Naive thymus-derived CD8-positive, alpha-beta T cell (primary cell): ENCODE measurements at places on chromosomes 4 and X. TPM values are rescaled to one million over a fixed set of nuclear protein-coding genes. Genes with fewer than 3 reads are reported as not detected.

DNA sequence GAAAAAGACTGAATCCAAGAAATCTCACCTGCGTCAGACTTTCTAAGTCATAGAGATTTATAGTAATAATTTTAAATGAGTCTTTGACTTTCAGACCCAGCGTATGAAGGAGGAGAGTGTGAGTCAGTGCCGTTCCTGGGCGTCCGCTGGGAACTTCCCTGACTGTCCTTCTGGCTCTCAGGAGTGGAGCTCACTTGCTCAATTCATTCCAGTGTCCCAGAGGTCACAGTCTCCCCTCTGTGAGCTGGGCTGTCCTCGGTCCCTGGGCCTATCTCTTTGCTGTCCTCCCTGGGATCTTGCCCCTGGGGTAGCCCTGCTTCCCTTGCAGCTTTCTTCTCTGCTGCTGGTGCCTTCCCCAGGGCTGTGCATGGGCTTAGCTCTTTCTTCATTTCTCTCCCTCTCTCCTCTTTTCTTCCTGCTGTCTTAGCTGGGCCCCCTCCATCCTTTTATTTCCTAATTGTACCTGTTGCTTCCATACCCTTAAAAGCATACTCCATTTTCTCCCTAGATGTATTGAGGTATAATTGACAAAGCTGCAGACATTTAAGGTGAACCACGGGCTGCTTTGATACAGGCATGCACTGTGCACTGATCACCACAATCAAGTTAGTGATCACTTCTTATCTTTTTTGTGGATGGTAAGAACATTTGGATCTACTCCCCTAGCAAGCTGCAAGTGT, 11.6 kb downstream of the SORBS2 start:
- peaks cover 2% of the 10 kb centered on the region for H3K27me3 ChIP-seq
- H3K4me3 ChIP-seq: no peak overlapping the region
- H3K36me3 ChIP-seq: no peaks in the 10 kb centered on the region
- H3K4me1 ChIP-seq: no peaks in the 10 kb centered on the region

- H3K4me1 ChIP-seq: no peaks in the 10 kb centered on the region
- H3K27ac ChIP-seq: no peak overlapping the region
- no peaks in the 10 kb centered on the region for H3K36me3 ChIP-seq
- DNase-seq: no peak
- H3K27me3 ChIP-seq: no peaks in the 10 kb centered on the region
Measured at GRCh38 chrX:117120700-117121099, 657.9 kb upstream of the CT83 start.

- no peaks in the 10 kb centered on the region for H3K4me1 ChIP-seq
- H3K27me3 ChIP-seq: no peaks in the 10 kb centered on the region
- DNase-seq: no peak
- H3K27ac ChIP-seq: no peak overlapping the region
- H3K36me3 ChIP-seq: no peaks in the 10 kb centered on the region
- H3K4me3 ChIP-seq: no peak overlapping the region
Measured at GRCh38 chr4:135724421-135724820, 1522.8 kb upstream of the PABPC4L start.

DNA sequence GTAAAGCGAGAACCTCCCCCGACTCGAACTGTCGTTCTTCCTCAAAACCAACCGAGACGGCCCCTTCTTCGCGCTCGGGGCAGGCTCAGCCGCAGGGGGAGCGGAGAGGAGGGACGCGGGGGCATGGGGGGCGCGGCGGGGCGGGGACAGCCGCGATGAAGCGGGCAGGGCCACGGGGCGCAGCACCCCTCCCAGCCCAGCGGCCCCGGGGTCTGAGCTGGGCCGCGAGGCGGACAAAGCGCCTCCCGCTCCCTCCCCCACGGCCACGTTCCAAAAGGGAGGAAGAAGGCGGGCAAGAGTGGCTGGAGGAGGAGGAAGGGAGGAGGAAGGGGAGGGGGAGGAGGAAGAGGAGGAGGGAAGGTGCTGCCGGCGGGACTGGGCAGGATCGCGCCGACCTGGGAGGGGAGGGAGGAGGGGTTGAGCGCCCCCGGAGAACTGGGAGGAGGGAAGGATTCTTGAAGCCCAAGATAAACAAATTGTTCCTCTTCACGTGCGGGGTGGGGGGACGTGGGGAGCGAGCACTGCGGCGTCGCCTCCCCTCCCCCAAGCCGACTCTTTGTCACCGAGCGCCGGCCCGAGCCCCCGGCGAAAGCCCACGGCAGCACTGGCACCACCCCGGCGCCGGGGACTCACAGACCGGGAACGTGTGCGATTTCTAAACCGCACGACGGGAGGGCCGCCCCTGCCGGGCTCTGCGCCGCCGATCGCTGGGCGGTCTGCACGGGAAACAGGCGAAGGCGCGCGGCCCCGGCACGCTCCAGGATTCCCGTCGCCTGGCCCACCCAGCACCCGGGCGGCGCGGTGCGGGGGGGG, 2.9 kb downstream of the MAML3 start:
- peaks cover 2% of the 10 kb centered on the region for H3K36me3 ChIP-seq
- DNase-seq: peak; percentile 81

DNA sequence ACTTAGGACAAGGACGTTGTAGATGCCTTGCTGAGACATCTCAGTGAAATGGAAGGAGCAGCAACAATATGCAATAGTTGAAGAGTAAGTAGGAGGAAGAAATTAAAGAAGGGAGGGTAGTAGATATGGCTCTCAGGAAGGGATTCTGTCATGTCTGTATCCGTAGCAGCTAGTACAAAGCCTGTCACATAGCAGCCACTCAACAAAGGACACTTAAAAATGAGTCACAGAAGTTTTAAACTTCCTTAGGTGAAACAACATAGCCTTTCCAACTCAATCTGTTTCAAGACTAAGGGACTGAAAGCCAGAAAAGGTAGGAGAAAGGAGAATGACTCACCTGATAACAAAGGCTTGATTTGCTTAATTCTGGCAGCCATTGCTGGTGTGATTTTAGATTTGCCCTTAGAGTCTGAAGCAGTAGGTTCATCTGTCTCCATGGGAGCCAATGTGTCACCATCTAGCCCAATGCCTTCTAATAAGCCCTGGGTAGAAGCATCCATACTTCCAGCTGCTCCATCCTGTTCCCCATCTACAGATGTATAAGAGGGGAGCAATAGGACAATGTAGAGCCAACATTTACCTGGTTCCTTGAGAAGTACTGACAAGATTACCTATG, 86.6 kb downstream of the HUWE1 start:
- H3K4me3 ChIP-seq: no peak overlapping the region
- peak overlapping the region; percentile 83 for H3K27ac ChIP-seq
- peaks cover 4% of the 10 kb centered on the region for H3K36me3 ChIP-seq
- no peak for DNase-seq
- H3K27me3 ChIP-seq: no peaks in the 10 kb centered on the region
- H3K4me1 ChIP-seq: peaks cover 4% of the 10 kb centered on the region

- no peaks in the 10 kb centered on the region for H3K27me3 ChIP-seq
- H3K27ac ChIP-seq: no peak overlapping the region
- no peaks in the 10 kb centered on the region for H3K36me3 ChIP-seq
- no peak overlapping the region for H3K4me3 ChIP-seq
Measured at GRCh38 chrX:39170464-39170863, 369.2 kb downstream of the MID1IP1 start.

GRCh38 chr4:172938072-172938829, 230.4 kb upstream of the GALNT7 start:
- H3K36me3 ChIP-seq: no peaks in the 10 kb centered on the region
- peaks cover 5% of the 10 kb centered on the region for H3K27me3 ChIP-seq
- no peak overlapping the region for H3K4me3 ChIP-seq
- H3K27ac ChIP-seq: no peak overlapping the region
- H3K4me1 ChIP-seq: no peaks in the 10 kb centered on the region

DNA sequence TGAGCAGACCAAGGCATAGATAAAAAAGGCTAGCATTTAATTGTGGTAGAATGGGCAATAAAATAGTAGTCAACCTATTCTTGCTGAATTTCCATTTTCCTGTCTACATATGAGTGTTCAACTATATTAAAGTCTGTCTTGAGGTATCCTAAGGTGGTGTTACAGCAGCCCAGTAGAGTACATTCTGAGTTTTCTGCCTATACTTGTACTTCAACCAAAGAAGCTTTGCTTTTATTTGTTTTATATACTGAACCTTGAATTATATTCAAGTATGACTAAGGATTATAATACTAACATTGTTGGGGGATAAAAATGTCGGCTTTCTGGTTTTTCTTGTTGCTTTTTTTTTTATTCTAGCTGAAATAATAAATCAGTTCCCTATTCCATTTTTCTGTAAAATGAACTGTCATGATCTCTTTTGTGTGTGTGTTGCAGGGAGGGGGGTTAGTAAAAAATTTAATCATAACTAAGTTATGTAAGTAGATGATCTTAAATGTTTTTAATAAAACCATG, 106.7 kb downstream of the PDLIM5 start:
- H3K4me3 ChIP-seq: no peak overlapping the region
- no peak overlapping the region for H3K27ac ChIP-seq
- no peak for DNase-seq
- peaks cover 5% of the 10 kb centered on the region for H3K4me1 ChIP-seq

GRCh38 chrX:110442635-110443034, 84.0 kb downstream of the RTL9 start:
- no peaks in the 10 kb centered on the region for H3K27me3 ChIP-seq
- no peak overlapping the region for H3K27ac ChIP-seq
- DNase-seq: no peak
- no peak overlapping the region for H3K4me3 ChIP-seq

GRCh38 chr4:123102897-123103471, 180.6 kb upstream of the NUDT6 start:
- no peaks in the 10 kb centered on the region for H3K27me3 ChIP-seq
- H3K36me3 ChIP-seq: peaks cover 4% of the 10 kb centered on the region
- DNase-seq: no peak
- H3K27ac ChIP-seq: no peak overlapping the region

GRCh38 chrX:3280706-3281105, 65.7 kb downstream of the MXRA5 start:
- DNase-seq: no peak
- no peak overlapping the region for H3K4me3 ChIP-seq
- no peaks in the 10 kb centered on the region for H3K27me3 ChIP-seq
- H3K4me1 ChIP-seq: no peaks in the 10 kb centered on the region

GRCh38 chr4:185920171-185920570, 108.2 kb upstream of the SORBS2 start:
- peaks cover 14% of the 10 kb centered on the region for H3K27me3 ChIP-seq
- H3K27ac ChIP-seq: no peak overlapping the region
- H3K4me3 ChIP-seq: no peak overlapping the region
- no peaks in the 10 kb centered on the region for H3K4me1 ChIP-seq
- H3K36me3 ChIP-seq: no peaks in the 10 kb centered on the region

DNA sequence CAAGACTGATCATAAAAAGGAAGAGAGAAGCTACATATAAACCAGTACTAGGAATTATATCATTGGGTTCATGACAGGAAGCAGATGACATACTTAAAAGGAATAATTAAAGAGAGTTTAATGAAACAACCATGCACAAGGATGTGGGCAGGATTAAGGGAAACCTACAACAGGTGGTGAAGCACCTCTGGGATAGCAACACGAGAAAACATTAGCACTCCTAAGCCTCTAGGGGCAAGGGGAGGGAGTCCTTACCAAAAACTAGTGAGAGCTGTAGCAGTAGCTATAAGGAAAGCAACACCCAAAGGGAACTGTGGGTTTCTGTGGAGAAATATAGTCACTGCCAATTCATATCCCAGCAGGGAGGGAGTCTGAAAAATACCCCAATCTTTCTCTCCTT, 7.2 kb upstream of the THOC2 start:
- no peaks in the 10 kb centered on the region for H3K4me1 ChIP-seq
- H3K36me3 ChIP-seq: no peaks in the 10 kb centered on the region
- H3K4me3 ChIP-seq: no peak overlapping the region
- H3K27me3 ChIP-seq: no peaks in the 10 kb centered on the region
- no peak for DNase-seq

DNA sequence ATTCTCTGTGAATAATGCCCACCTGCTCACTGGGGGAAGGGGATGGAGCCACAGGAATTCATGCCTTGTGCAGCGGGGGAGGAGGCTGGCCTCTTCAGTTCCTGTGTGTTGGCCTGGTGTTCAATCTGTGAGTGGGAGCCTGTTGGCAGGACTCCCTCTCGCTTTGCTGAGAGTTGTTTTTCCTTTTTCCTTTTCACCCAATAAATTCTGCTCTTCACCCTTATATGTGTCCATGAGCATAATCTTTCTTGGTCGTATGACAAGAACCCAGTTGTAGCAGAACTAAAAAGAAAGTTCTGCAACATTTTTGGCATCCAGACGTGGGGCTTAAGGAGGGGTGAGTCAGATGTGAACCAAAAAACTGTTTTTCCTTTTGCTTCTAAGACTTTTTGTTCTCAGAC, 235.2 kb upstream of the HDX start:
- no peak for DNase-seq
- peaks cover 3% of the 10 kb centered on the region for H3K4me1 ChIP-seq
- peaks cover 7% of the 10 kb centered on the region for H3K27me3 ChIP-seq
- no peaks in the 10 kb centered on the region for H3K36me3 ChIP-seq

DNA sequence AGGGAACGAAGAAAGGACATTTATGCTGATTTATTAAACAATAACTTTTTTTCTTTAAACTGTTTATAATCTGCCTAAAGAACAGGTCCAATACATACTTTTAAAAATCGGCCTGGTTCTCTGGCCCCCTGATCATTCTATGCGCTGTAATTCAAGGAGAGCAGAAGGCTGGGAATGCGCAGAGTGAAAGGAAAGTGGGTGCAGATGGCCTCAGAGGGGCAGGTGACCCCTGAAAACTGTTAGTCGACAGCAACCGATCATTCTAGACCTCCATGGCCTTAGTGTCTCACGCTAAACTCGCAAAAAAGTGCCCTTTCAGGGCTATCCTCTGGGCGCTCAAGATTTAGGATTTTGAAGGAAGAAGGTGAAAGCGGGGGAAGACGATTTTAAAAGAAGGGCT, 2.2 kb downstream of the PDE5A start:
- peak overlapping the region; percentile 93 for H3K4me3 ChIP-seq
- DNase-seq: no peak

- peak overlapping the region; percentile 89 for H3K27ac ChIP-seq
- H3K27me3 ChIP-seq: no peaks in the 10 kb centered on the region
- peak overlapping the region; percentile 87 for H3K4me3 ChIP-seq
- peaks cover 59% of the 10 kb centered on the region for H3K4me1 ChIP-seq
- peaks cover 16% of the 10 kb centered on the region for H3K36me3 ChIP-seq
Measured at GRCh38 chr4:16222957-16223527, 3.2 kb downstream of the TAPT1 start.

Gene CSN1S1
- total RNA-seq: not detected

Gene NIPAL1
- 2.5 TPM for total RNA-seq

Gene RHOXF2B
- not detected for total RNA-seq

Gene DCAF12L2
- not detected for total RNA-seq

Gene HSFX1
- 0.62 TPM for total RNA-seq

Gene ARSJ
- total RNA-seq: 0.11 TPM

Gene PFKFB1
- total RNA-seq: 0.44 TPM

Gene GNRHR
- not detected for total RNA-seq

Gene TCEAL6
- not detected for total RNA-seq

Gene SORBS2
- not detected for total RNA-seq

Gene NXF3
- not detected for total RNA-seq

Gene TLR3
- 0.36 TPM for total RNA-seq

Gene TRIML2
- not detected for total RNA-seq

Gene TRMT44
- total RNA-seq: 29.0 TPM

Gene CENPE
- total RNA-seq: 0.44 TPM
